ENCODE measurements at places on chromosomes 4 and X.
A peak's percentile ranks its signal among the peaks of the same experiment; 100 is the strongest.

DNA sequence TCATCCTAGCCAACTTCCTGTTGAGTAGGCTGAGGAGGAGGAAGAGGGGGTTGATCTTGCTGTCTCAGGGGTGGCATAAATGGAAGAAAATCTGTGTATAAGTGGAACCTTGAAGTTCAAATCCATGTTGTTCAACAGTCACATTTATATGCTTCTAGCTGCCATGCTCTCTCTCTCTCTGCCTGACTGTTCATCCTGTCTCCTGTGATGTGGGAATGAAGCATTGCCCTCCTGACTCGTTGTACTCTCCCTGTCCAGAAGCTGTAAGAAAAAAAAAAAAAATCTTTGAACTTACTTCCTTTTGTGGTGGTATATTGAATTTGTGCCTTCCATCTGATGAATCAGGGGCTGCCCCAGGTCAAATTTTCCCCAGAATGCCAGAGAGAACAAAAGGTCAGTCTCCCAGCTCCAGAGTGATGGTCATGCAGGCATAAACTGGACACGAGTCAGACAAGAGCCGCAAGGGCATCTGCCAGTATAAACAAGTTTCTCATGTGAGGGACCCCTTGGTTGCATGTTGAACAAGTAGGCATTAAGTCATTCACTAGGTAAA, 257.0 kb downstream of the IDS start:
- DNase-seq, result peak; percentile 13

- DNase-seq, result no peak
Observed at GRCh38 chr4:179664430-179665027, 2222.3 kb upstream of the AGA start.

DNA sequence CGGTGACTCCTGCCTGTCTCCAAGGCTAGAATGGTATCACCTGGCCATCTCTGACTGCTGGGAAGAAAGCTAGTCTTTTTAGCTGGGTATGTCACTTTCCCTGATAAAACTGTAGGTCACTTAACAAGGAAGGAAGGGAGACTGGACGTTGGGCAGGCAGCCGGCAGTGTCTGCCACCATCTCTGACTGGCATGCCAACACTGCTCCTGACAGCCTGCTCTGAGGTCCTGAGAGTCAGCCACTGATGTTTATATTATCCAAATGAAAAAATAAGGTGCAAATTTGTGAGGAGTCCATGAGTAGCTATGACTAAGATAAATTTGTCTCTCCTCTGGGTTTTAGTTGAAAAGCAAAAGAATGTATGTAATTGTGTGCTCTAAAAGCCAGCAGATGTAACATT, 77.2 kb downstream of the SNX25 start:
- DNase-seq, result no peak

GRCh38 chrX:18707426-18708049, at the start of gene PPEF1:
Gene PPEF1, plus strand, starts transcription at chrX:18707645. Its CDS starts 136 bp downstream, at chrX:18707781.
- DNase-seq, result no peak

- no peak for DNase-seq
Observed at GRCh38 chrX:44428989-44429627, 85.6 kb upstream of the EFHC2 start.

DNA sequence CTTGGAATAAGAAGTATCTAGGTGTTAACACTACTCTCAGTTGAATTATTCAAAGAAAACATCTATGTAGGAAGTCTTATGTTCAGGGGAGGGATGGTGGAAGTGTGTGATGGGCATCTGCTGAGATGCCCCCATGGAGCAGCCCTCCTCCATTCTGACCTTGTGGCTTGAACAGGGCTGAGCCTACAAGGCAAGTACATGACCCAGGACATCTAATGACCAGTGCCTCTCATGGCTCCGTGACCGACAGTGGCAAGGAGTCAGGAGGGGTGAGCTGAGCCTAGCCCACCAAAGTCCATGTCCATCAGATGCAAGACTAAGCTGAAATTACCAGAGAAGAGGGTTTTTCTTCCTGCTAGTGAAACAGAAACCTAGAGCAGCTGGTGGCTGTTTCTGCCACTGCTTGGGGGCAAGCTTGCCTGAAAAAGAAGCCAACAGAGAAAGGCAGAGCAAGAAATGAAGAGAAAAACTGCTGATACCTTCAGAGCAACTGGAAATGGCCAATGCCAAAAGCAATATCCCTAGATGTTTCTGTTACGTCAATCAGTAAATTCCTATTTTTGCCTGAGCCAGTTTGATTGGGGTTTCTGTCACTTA, 113.5 kb downstream of the TSPAN5 start:
- no peak for DNase-seq

DNA sequence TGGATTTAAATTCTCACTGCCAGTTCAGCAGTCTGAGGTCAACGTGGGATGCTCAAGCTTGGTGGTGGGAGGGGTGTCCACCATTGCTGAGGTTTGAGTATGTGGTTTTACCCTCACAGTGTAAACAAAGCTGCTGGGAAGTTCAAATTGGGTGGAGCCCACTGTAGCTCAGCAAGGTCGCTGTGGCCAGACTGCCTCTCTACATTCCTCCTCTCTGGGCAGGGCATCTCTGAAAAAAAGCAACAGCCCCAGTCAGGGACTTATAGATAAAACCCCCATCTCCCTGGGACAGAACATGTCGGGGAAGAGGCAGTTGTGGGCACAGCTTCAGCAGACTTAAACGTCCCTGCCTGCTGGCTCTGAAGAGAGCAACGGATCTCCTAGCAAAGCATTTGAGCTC, 14.9 kb upstream of the RRAGB start:
- DNase-seq, result no peak

DNA sequence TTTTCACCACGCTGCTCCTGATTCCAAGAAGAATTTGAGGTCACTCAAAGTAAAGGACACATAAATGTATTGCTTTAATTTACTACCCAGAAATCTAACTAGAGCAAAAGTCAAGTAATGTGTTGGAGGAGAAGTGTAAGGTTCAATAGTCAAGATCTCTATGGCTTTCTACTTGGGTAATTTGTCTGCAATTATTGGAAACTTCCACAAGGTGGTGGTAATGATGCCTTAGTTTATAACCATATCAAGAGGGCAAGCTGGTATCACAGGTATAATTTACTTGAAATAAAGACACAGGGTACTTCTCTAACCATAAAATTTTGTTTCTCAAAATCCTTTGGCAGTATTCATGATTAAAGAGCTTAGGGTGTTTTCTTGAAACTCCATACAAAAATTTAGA, 10.2 kb upstream of the GRIA3 start:
- no peak for DNase-seq

GRCh38 chr4:74042681-74043080, 4.2 kb upstream of the CXCL3 start:
- DNase-seq, result no peak

DNA sequence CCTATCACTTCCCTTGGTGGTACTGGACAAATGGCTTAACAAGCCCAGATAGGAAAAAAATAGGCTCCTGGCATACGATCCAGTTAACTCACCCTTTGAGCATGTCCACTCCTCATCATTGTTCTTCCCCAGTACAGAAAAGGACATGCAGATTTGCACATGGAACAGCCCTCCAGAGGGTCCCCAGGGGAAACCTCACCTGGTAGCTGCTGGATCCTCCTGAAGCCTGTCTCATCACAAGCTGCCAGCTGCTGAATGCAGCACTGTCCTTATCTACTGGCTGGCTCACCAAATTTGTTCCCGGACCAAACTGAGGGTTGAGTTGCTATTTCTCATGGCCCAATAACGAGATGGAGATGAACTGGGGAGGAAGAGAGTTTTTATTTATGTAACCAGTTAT, 49.4 kb downstream of the SERTM2 start:
- DNase-seq, result no peak

DNA sequence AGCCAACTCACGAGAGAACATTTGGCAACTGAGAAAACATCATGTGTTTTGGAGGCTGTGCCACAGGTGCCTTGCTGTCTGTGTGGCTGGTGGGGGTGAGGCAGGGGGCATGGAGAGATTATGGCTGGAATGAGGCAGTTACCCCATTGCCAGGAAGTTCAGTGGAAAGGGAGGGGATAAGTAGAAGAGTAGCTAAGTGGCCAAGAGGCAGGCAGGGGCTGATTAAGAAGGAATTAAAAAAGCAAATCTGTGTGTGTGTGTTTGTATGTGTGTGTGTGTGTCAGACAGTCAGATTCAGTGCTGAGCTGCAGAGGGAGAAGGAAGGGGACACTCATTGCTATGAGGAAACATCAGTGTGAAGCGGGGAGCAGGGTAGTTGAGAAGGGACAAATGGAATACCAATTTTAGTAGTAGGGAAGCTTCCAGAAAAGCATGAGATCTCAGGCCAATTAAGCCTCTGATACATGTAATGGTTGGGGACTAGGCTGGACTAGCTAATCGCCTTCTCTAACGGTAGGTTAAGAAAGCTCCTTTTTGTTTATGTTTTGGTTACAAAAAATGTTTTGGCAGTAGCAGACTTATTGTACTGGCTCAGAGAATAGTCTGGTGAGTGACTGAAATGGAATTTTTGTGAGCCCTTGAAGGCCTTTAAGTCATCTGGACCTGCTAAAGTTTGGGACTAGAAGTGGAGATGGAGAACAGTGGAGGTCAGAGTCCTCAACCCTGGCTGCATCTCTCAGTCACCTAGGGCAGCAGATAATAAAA, 18.5 kb downstream of the TMEM164 start:
- peak; percentile 79 for DNase-seq

DNA sequence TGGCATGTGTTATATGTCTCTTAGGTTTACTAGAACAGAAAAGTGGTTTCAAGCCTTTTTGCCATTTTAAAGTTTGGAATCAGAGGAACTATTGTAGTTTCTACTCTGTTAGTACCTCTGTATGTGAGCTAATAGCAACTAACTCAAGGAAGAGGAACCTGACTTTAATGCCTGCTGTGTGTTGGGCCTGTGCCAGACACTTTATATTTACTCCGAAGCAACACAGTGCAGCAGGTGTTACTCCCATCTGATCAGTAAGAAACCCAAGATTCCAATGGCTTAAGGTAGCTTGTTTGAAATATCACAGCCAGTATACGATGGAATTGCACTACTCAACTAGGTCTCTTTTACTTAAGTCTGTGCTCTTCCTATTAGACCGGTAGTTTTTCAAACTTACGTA, 79.2 kb downstream of the USP9X start:
- no peak for DNase-seq

- no peak for DNase-seq
Observed at GRCh38 chr4:154691229-154691628, 52.6 kb upstream of the LRAT start.

GRCh38 chr4:20464381-20464780, 212.7 kb downstream of the SLIT2 start:
- DNase-seq, result peak; percentile 54

GRCh38 chrX:13990126-13990800, 39.4 kb downstream of the GEMIN8 start:
- no peak for DNase-seq

- DNase-seq, result no peak
Observed at GRCh38 chr4:189414021-189414420, 526.7 kb upstream of the FRG1 start.

- no peak for DNase-seq
Observed at GRCh38 chr4:156290811-156291210, 337.1 kb upstream of the CTSO start.

- DNase-seq, result no peak
Observed at GRCh38 chr4:8729408-8730149, 137.0 kb downstream of the CPZ start.

DNA sequence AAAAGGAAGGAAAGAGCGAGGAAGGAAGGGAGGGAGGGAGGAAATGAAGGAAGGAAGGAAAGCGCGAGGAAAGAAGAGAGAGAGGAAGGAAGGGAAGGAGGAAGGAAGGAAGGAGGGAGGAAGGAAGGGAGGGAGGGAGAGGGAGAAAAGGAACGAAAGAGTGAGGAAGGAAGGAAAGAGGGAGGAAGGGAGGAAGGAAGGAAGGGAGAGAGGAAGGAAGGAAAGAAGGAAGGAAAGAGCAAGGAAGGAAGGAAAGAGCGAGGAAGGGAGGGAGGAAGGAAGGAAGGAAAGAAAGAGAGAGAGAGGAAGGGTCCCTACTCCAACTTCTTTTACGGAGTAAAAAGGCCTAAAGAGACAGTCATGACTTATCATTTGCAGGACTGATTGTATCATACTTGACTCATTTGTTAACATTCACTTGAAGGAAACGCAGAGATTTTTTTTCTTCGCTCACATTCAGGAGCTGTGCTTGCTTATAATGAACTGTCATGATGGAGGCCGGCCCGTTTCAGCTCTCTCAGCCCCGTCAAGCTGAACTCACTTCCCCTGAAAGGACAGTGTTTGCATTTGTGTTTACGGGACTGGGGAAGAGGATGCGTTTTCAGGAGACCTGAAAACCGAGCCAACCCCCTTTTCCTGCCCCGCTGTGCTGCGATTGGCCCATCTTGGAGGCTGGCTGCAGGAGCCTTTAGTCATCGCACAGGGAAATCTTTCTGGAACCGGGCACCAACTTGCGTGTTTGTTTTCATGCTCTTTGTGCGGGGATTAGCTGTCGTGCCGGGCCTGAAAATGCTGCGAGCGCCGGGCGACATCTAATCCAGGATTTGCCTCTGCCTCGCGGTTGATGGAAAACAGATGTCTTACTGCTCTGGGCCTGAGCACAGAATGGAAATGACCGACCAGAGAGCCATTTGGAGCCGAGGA, 17.8 kb downstream of the TRIM2 start:
- peak; percentile 81 for DNase-seq

GRCh38 chrX:110043506-110043905, 40.6 kb downstream of the TMEM164 start:
- no peak for DNase-seq

DNA sequence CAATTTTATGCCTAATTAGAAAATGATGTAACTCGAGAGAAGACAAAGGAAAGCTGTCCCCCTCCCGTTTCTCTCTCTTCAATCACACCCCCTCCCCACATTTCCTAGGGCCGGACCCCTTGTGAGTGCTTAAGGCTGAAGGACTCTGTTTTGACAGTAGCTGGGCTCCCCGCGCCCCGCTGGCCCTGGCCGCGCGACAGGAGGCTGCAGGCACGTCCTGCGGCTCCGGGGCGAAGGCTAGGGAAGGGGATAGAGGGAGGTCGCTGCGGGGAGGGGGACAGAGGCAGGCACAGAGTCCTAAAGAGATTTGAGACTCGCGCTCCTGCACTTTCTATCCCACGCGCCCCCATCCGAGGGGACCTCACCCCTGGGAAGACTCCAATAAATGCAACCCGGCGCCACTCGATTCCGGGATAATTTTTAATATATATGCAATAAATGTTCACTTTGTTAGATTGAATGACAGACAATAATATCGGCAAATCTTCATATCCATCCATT, 56.2 kb upstream of the TMEM33 start:
- DNase-seq, result no peak

DNA sequence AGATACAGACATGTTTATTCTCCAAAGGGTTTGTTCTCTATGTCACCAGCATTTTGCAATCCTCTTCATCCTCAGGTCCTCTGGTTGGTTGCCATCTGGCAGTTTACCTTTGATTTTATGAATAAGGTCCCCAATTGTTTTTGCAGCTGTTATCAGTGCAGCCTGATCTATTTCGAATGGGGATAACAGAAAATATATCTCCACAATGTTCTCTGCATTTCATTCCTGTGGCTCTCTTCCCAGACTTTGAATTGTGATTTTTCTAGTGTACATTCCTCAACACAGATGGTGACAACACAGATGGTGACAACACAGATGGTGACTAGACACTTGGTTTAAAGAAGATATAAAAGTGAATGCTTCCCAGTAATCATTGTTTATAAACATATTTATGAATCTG, 74.1 kb downstream of the FBXO8 start:
- DNase-seq, result peak; percentile 24
